ENCODE measurements at places on chromosomes 12 and 14.

DNA sequence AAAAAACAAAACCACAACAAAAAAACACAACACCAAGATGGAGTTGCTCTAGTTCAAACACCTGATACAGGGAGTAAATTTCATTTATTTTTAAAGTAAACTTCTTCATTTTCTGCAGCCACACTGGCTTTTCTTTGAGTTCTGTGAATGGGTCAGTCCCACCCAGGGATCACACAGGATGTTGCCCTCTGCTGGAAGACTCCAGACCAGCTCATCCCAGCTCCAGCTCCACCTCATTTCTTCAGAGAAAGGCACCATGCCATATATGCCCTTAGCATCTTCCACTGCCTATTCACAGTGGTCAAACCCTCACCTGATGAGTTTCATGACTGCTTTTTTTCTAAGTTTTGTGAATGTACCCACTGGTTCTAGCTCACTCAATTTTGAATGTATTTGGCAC is 8.0 kb downstream of the GLIPR1 start:
- DNase-seq: peak; percentile 78

DNA sequence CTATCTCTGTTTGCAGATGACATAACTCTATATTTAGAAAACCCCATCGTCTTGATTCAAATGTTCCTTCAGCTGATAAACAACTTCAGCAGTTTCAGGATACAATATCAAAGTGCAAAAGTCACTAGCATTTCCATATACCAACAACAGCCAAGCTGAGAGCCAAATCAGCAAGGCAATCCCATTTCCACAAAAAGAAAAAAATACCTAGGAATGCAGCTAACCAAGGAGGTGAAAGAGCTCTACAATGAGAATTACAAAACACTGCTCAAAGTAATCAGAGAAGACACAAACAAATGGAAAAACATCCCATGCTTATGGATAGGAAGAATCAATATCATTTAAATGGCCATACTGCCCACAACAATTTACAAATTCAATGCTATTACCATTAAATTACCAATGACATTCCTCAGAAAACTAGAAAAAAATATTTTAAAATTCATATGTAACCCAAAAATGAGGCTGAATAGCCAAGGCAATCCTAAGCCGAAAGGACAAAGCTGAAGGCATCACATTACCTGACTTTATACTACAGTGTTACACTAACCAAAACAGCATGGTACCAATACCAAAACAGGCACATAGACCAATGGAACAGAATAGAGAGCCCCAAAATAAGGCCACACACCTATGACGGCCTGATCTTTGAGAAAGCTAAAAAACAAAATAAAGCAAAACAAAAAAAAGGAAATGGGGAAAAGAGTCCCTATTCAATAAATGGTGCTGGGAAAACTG is 901.7 kb downstream of the LRFN5 start:
- no peak for DNase-seq

DNA sequence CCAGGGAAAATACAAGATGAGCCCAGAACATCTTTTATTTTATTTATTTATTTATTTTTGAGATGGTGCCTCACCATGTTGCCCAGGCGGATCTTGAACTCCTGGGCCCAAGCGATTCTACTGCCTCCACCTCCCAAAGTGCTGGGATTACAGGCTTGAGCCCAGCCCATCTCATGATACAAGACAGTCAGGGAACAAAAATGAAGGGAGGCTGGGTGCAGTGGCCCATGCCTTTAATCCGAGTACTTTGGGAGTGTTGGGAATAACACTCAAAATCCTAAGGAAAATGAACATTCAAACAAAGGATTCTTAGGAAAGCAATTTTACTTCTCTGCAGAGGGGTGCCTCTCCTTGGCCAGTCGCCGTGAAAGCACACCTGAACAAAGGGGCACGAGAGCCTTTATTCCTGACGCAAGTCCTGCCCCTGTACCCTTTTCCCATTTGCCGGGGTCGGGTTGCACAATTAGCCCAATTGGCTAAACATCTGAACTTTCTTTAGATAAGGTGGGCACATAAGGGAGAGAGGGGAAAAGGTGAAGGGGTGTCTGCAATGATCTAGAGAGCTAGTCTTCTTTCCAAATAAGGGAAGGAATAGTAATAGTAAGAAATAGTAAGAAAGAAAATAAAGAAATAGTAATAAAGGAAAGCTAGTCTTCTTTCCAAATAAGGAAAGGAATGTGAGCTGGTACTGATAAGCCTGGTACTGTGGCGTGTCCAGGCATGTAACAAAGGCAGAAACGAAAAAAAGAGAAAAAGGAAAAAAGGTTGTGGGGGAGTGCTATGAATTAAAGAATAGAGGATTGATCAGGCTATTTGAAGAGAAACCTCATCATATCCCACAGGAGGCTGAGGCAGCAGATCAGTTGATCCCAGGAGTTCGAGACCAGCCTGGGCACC is 13.4 kb downstream of the NCAPD2 start:
- DNase-seq: no peak

- no peak for DNase-seq
Measured at GRCh38 chr12:125205386-125205785, 140.2 kb downstream of the AACS start.

- no peak for DNase-seq
Measured at GRCh38 chr12:84704856-84705255, 207.7 kb downstream of the SLC6A15 start.

DNA sequence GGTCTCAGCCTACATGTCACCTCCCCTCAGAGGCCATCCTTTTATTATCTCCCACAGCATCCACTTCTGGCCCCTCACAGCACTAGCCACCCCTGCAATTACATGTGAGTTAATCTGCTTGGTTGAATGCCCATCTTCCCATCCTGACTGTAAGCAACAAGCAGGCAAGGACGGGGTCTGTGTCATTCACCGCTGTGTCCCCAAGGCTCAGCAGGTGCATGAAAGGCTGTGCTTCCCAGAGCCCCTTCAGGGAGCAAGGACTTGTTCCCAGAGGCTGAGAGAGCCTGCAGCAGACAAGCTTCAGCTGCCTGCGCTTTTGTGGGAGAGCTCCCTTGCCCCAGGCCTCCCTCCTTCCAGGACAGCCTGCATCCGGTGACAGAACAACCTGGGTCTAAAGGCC is 172.7 kb upstream of the GSC start:
- no peak for DNase-seq

- DNase-seq: no peak
Measured at GRCh38 chr12:108313606-108314351, 25.3 kb downstream of the CMKLR1 start.

- DNase-seq: no peak
Measured at GRCh38 chr12:84862186-84862585, 50.4 kb downstream of the SLC6A15 start.

Data from AG20443 (cell line).